ENCODE measurements at places on chromosomes 5 and 9.

- DNase-seq = no peak
Observed at GRCh38 chr5:174145091-174145490, 99.6 kb downstream of the NSG2 start.

- DNase-seq = no peak
Observed at GRCh38 chr5:170217831-170218230, 15.0 kb upstream of the C5orf58 start.

DNA sequence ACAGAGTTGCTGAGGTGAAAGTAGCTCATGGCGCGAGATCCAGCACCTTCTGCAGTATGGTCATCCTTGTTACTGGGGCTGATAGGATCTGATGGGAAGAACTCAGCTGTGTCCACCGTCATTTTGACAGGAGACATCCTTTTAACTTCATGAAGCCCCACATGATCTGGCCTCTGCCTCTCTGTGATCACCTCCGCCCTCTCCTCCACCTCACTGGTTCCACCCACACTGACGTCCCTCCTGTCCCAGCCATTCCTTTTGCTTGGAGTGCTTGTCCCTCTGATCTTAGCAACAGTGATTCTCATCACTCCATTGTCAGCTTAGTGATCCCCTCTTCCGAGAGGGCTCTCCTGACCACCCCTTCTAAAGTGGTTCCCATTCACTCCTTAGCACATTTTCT lies 25.8 kb downstream of the NEUROG1 start:
- no peak for DNase-seq

GRCh38 chr9:79660615-79661014 lies 88.8 kb downstream of the TLE4 start:
- DNase-seq = no peak

- DNase-seq = no peak
Observed at GRCh38 chr5:178514851-178515418, 75.3 kb downstream of the COL23A1 start.

- DNase-seq = no peak
Observed at GRCh38 chr9:124248960-124249359, 8.8 kb upstream of the NEK6 start.

GRCh38 chr5:161051920-161052500 lies 200.0 kb upstream of the ATP10B start:
- no peak for DNase-seq

DNA sequence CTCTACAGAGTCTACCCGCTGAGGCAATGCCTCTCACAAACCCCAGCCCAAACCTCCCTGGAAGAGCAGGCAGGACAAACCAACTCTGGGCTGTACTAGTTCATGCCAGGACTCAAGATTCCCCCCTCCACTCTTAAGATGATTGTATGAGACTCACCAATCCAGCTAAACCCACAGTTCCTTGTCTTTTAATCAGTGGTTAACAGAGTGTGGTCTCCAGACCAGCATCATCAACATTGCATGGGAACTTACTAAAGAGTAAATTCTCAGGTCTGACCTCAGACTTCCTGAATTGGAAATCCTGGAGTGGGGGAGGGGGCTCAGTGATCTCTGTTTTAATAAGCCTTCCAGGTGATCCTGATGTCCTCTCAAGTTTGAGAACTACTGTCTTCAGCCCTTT lies 240.9 kb downstream of the GAS1 start:
- no peak for DNase-seq

- no peak for DNase-seq
Observed at GRCh38 chr9:99634186-99634585, 187.5 kb upstream of the NR4A3 start.

DNA sequence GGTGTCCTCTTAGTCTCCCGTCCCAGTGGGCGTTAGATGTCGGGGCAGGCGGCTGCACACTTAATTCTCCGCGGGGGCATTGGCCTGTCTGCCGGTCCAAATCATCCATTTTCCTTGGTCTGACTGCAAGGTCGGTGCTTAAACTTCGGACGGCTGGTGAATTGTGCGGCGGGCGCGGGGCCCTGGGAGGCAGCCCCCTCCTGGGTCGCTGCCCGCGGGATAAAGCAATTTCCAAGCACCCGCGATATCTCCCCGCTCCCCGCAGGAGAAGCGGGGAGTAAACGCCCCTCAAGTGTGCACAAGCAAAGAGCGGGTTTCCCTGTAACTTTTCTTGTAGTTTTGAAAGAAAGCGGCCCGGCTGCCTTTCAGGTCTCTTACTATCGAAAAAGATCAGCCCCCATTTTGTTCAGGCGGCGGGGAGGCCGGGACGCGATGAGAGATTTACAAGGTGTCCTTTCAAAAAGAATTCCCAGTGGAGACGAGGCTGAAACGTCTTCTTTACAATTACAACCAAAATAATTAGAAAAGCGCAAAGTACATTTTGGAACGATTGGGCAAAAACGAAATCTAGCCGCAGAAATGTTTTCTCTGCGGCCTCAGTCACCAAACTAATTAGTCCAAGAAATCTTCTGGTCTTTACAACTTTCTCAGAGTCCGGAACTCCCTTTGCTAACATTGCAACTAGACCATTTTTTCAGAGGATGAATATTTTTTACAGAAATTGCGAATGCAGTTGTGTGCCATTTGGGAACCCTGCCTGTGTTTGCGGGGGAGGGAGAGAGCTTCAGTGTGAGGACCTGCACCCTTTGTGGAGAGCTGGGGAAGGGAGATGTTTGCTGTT lies 1.8 kb downstream of the IRX1 start:
- DNase-seq = no peak

- no peak for DNase-seq
Observed at GRCh38 chr5:82789095-82789494, 288.1 kb downstream of the TMEM167A start.

DNA sequence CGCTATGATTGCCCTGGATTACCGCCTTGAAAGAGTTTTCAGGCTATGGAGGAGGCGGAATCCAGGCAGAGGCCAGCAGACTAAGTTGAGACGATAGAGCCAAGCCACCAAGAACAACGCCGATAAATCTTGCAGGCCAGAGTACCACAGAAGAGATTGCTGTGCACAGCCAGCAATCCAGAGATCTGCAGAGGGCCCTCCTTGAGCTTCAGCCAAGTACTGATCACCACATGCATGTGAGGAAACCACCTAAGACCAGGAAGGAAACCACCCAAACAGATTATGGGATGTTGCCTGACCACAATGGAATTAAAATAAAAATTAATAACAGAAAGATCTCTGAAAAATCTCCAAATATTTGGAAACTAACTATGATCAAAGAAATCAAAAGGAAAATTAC lies 74.9 kb downstream of the GCNT4 start:
- DNase-seq = no peak

All from RPMI7951 (cell line).